Body of pancreas (tissue), 4 donors: ENCODE measurements at places on chromosomes 2 and 18. TPM values are rescaled to one million over a fixed set of nuclear protein-coding genes. Genes with fewer than 3 reads are reported as not detected.

Gene MAP2
- total RNA-seq, result 14.2 TPM

Gene ELOA2
- total RNA-seq, result not detected

Gene PIEZO2
- 40.7 TPM for total RNA-seq

Gene MYL1
- not detected for total RNA-seq

DNA sequence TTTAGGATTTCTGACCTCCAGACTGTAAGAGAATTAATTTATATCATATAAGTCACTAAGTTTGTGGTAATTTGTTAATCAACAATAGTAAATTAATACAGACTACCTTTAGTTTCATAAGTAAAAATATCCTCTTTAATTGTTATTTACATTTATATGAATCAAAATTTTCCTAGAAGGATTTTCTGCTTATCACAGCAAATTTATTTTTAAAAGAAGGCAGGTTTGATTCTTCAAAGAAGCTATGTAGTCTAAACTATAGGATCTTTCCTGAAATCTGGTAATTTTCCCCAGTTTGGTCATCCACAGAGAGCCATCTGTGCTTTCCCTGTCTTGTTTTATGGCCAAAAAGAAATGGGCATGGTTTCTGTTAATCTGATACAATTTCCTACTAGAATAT is 13.1 kb upstream of the VRK2 start:
- H3K36me3 ChIP-seq, result no peaks in the 10 kb centered on the region
- H3K4me1 ChIP-seq, result no peaks in the 10 kb centered on the region
- no peaks in the 10 kb centered on the region for H3K27me3 ChIP-seq
- H3K4me3 ChIP-seq, result no peak overlapping the region

GRCh38 chr2:70916291-70916690 is 19.4 kb upstream of the ATP6V1B1 start:
- H3K4me3 ChIP-seq, result no peak overlapping the region
- H3K27ac ChIP-seq, result no peak overlapping the region
- H3K4me1 ChIP-seq, result no peaks in the 10 kb centered on the region
- H3K36me3 ChIP-seq, result no peaks in the 10 kb centered on the region

DNA sequence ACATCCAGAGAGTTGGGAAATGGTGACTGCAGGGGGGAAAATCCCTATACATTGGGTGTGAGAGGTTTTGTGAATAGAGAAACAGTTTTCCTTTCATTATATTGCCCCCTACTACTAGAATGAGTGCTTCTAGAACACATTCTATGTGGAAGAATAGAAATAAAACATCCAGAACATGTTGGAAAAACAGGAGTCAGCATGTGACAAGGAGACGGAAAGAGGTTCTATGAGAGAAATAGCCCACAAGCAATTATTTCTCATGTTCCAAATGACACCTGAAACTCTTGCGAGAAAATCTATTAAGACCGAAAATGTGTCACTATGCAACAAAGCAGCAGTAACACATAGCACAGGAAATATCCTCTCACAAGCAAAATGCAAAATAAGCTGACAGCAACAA is 202.7 kb upstream of the SPOPL start:
- no peak overlapping the region for H3K27ac ChIP-seq
- H3K4me1 ChIP-seq, result no peaks in the 10 kb centered on the region
- no peaks in the 10 kb centered on the region for H3K27me3 ChIP-seq
- no peak overlapping the region for H3K4me3 ChIP-seq
- no peak for DNase-seq
- no peaks in the 10 kb centered on the region for H3K36me3 ChIP-seq

DNA sequence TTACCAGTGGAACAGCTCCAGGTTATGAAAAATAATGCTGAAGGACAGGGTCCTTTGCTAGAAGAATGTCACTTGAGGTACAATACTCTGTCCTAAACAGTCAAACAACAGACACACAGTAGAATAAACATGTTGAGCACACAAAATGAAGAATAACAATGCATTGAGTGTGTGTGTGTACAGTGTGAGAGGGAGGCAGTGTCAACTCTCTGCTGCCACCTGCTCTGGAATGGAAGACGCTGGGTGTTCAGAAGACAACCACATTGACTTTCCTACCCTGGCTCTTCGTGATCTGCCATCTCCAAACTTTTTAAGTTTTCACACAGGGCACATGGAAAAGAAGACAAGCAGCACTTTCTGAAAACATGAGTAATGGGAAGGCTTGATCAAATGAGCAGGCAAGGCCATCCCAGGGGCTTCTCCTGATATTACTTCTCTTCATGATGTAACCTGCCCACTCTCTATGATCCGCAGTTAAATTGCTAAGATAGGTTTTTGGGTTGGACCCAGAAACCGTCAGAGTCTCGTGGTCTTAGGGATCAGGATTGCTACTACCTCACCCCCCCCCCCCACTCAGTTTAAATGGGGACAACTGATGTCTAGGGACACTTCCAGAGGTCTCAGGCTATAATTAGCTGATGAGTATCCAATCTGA is 533.2 kb upstream of the TNP1 start:
- no peak overlapping the region for H3K27ac ChIP-seq
- no peaks in the 10 kb centered on the region for H3K36me3 ChIP-seq
- H3K4me1 ChIP-seq, result no peaks in the 10 kb centered on the region
- no peak for DNase-seq
- no peaks in the 10 kb centered on the region for H3K27me3 ChIP-seq
- H3K4me3 ChIP-seq, result no peak overlapping the region

GRCh38 chr2:55482186-55482884 is 37.2 kb upstream of the CFAP36 start:
- H3K36me3 ChIP-seq, result no peaks in the 10 kb centered on the region
- no peak overlapping the region for H3K27ac ChIP-seq
- DNase-seq, result no peak
- no peaks in the 10 kb centered on the region for H3K4me1 ChIP-seq
- no peak overlapping the region for H3K4me3 ChIP-seq

DNA sequence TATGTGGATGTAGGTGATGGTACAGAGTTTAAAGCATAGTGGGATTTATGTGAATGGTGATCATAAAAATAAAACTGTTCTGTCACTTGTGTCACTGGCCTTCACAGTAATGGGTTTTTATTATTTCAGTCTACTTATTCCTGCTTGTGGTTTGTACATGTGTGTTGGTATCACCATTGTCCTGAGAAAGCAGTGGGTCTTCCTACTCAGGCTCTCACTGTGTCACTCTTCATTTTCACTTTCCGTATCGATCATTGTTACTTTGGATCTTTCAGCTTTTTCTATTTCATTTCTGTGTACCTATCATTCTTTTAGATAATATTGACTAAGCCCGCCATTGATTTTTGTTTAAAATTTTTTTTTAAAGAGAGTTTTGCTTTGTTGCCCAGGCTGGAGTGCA is 7.4 kb downstream of the MRPL30 start:
- no peak overlapping the region for H3K4me3 ChIP-seq
- H3K27ac ChIP-seq, result no peak overlapping the region
- no peaks in the 10 kb centered on the region for H3K36me3 ChIP-seq
- peaks cover 4% of the 10 kb centered on the region for H3K4me1 ChIP-seq
- H3K27me3 ChIP-seq, result no peaks in the 10 kb centered on the region
- no peak for DNase-seq

DNA sequence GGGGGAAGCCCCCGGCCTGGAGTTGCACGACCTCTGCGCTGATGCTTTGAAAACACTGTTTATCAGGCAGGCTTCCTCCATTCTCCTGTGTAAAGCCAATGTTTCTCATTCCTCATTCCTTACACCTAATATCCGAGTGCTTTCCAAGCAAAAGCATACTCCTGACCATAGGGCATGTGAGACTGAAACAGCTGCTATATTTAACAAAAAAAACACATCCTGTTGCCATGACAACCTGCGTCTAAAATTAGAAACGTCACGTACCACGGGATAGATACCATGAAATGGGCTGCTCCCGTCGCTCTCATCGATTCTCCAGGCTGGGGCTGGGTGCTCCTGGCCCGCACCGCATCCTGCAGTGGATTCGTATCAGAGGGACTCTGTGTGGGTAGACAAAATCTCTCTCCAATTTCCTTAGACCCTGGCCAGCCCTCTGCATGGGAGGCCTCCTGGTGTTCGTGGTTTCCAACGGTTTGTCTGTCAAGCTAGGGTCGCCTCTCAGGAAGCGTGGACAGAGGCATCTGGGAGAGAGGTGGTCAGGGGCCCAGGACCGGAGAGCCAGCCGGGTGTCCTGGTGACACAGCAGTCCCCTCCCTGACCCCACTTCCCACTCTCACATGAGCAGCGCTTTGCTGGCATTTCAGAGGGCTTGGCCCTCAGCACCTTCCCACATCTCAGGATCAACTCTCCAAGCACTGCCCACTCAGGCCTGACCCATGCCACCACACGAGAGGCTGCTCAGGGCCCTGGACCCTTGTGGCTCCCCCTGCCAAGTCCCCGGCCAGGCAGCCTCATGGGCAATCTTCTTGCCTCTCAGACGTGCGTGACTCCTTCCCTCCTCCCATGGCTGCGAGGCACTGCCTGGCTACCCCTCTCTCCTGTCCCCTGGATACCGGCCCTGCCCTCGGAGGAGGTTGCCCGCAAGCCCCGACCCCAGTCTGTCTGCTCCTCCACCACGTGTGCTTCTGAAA is 268.1 kb downstream of the NDUFA10 start:
- DNase-seq, result no peak
- H3K4me3 ChIP-seq, result no peak overlapping the region
- no peak overlapping the region for H3K27ac ChIP-seq
- no peaks in the 10 kb centered on the region for H3K27me3 ChIP-seq

DNA sequence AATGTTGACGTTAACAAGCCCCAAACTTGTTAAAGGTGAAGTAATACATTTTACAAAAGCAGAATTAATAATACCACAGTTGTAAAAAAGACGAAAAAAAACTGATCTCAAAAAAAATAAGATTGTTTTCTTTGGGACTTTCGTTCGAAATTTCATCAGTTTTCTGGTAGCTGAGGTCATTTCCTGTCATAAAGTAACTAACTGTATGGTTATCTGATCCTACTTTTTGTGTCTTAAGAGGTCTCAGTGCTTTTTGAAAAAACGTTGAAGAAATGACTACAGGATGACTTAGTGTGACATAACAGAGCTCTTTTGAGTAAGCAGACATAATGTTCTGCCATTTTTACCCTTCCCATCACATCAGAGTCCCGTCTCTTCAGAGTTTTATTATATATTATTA is 79.3 kb downstream of the BIRC6 start:
- H3K27me3 ChIP-seq, result no peaks in the 10 kb centered on the region
- H3K4me1 ChIP-seq, result no peaks in the 10 kb centered on the region
- DNase-seq, result no peak
- no peak overlapping the region for H3K4me3 ChIP-seq
- H3K36me3 ChIP-seq, result peaks cover 8% of the 10 kb centered on the region

GRCh38 chr2:501667-502066 is 175.5 kb downstream of the TMEM18 start:
- no peaks in the 10 kb centered on the region for H3K27me3 ChIP-seq
- DNase-seq, result no peak
- H3K4me1 ChIP-seq, result no peaks in the 10 kb centered on the region
- no peak overlapping the region for H3K4me3 ChIP-seq

DNA sequence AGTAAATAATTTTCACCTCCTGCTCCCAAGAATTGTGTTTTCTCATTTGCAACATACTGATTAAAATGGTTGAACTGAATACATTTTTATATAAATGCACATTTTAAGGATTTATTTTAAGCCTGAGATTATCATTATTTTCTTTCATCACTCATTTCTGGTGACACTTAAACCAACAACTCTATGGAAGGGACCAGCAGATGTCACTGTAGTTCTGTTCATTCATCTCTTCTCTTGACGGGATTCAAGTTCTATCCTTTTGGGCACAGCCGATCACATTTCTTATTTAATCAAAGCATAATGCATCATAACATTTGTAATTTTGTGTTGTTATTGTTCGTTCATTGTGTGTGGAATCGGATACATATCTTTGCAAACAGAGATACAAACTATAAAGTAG is 417.9 kb downstream of the HRH4 start:
- H3K4me3 ChIP-seq, result no peak overlapping the region
- H3K4me1 ChIP-seq, result no peaks in the 10 kb centered on the region
- no peak overlapping the region for H3K27ac ChIP-seq
- no peak for DNase-seq
- no peaks in the 10 kb centered on the region for H3K36me3 ChIP-seq

- DNase-seq, result no peak
- no peak overlapping the region for H3K27ac ChIP-seq
- H3K4me1 ChIP-seq, result no peaks in the 10 kb centered on the region
- H3K4me3 ChIP-seq, result no peak overlapping the region
- no peaks in the 10 kb centered on the region for H3K27me3 ChIP-seq
Observed at GRCh38 chr2:203688798-203689197, 17.6 kb upstream of the CD28 start.

DNA sequence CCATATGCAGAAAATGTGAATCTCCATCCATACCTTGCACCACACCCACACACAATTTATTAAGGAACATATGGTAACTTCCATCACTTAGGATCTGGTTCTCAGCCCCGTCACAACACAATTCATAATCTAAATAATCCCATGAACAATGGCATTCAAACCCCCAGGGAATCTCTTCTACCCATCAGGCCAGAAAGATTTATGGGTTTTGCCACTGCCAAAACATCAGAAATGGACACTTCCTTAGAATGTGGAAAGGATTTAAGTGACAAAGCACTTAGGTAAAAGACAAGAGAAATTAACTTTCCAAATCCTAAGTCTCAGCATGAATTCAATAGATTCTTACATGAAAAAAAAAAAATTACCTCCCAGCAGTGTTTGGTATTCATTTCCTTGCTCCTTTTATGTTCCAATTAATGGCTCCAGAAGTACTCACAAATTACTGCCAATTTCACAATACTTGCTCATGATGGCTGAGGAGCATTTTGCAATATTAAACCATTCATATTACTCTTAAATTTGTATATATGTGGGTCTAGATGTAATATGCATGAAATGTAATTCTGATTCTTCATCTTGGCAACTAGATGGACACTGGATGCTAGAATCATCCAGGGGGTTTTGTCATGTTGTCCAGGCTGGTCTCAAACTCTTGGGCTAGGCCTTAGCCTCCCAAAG is 56.5 kb upstream of the TMEM247 start:
- H3K27me3 ChIP-seq, result no peaks in the 10 kb centered on the region
- no peak overlapping the region for H3K27ac ChIP-seq
- no peaks in the 10 kb centered on the region for H3K4me1 ChIP-seq
- no peaks in the 10 kb centered on the region for H3K36me3 ChIP-seq
- no peak for DNase-seq
